H4 (cell line): ENCODE measurements at places on chromosomes 1 and 21. TPM values are rescaled to one million over a fixed set of nuclear protein-coding genes. Genes with fewer than 3 reads are reported as not detected.

Gene SLC30A1
- total RNA-seq, result 14.8 and 19.7 TPM in 2 replicates

Gene LYSMD1
- 5.4 and 7.2 TPM in 2 replicates for total RNA-seq

DNA sequence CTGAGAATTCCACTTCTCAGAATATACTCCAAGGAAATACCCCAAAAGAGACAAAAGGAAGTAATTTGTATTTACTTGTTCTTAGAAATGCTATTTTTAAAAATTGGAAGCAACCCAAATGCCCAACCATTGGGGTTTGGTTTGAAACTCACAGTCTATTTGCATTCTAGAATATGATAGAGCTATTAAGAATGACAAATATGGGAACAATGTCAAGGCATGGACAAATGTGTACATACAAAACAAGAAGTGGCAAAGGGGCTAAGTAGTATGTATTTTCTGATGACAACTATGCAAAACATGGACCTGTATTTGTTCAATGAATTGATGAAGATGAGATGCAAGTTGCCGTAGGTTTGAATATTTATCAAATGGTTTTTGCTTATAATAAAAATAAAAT, 32.8 kb downstream of the KCNA2 start:
- DNase-seq, result no peak

DNA sequence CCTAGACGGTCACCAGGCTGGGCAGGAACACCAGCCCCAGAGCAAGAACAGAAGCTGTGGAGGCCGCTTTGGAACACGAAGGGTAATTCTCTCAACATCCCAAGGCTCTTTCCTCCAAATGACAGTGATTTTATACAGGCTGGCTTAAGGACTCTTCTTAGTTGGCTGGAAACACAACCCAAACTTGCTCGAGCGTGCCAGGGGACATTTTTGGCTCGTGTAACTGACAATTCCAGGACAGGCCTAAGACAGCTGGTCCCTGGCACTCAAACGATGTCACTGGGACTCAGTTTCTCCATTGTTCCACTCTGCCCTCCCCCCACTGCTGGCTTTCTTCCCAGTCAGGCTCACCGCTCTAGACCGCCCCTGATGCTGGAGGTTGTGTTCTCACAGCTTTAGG, 164.7 kb downstream of the NPHP4 start:
- DNase-seq, result no peak

GRCh38 chr1:62295921-62296491, 23.2 kb downstream of the KANK4 start:
- peak; percentile 69 for DNase-seq

GRCh38 chr1:38613996-38614395, 245.6 kb downstream of the RRAGC start:
- DNase-seq, result no peak

DNA sequence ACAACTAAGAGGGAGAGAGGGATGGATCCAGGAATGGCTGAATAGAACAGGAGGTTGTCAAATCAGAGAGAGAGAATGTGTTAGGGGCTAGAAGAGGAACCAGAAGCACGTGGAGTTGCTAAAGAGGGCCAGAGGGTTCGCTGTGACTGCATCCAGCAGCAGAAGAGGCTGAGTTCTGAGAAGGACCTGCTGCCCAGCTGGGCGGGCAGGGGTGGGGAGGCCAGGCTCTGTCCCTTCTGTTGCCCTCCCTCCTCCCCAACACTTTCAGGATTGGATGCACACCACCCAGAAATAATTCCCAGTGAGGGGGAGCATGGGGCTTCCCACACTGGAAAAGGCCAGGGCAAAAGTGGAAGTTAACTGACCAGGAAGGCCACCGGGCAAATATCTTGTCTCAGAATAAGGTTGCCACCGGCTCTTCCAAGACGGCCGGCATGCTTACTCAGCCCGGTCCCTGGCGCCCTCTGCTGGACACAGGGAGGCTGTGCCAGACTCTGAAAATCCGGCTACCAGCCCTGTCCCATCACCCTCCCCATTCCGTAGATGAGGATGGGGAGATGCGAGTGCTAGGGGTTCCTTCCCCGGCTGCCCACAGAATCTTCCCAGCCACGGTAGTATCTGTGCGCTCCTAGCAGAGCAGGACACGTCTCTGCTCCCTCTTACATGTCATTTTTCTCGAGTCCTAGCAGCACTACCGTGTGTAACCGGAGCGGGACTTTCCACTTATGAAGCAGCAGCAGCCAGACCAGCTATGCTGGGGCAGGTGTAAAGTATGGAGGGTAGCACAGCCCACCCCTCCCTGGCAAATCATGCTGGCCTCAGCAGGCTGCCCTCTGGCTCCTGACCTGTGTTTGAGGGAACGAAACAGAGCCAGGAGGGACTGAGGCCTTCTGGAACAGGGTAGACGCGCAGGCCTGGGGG, 46.8 kb upstream of the A3GALT2 start:
- peak; percentile 64 for DNase-seq

GRCh38 chr1:167893798-167894197, 20.1 kb downstream of the ADCY10 start:
- DNase-seq, result no peak

- DNase-seq, result no peak
These were observed 281.0 kb upstream of the DEPDC1 start for GRCh38 chr1:68777851-68778250.
